ENCODE measurements at places on chromosomes 3 and 15.

DNA sequence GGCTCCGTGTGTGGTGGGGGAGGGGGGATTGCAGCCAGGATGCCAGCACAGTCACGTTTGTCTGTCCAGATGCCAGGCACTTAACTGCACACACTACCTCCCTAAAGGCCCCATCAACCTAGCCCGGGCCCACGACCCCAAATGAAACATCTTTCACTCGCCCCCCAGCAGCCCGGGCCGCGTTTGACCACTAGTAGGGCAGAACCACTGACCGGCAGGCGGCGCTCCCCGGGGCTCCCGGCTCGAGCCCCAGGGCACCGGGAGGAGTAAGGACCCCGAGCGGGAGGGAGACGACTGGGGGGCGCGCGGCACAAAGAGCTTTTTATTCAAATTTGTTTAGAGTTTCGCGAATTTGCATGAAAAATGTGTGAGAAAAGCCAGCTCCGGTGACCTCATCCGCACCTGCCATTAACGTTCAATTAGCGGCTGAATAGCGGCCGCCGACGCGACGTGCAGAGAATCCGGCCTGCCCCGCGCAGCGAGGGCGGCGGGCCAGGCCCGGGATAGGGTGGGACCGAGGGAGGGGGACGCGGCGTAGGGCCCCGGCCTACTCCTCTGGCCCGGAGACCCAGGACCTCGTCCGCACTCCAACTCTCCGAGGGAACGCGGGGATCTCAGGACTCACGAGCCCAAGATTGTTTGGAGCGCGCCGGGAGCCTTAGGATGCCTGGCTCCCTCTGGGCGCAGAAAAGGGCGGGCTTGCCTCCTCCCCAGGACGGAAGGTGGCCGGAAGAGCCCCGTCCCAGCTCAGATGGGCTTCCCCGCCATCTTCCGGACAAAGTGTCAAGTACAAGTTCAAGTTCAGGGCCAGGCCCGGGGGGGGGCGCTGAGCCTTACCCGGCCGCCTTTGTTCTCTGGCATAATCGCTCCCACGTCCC lies 64.9 kb upstream of the POLG start:
- DNase-seq: no peak

DNA sequence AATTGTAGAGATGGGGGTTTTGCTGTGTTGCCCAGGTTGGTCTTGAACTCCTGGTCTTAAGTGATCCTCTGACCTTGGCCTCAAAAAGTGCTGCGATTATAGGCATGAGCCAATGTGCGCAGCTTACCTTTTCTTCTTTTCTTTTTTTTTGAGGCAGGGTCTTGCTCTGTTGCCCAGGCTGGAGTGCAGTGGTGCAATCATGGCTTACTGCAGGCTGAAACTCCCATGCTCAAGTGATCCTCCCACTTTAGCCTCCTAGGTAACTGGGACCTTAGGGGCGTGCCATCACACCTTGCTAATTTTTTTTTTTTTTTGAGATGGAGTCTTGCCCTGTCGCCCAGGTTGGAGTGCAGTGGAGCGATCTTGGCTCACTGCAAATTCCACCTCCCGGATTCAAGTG lies 13.0 kb downstream of the RBM6 start:
- DNase-seq: no peak

DNA sequence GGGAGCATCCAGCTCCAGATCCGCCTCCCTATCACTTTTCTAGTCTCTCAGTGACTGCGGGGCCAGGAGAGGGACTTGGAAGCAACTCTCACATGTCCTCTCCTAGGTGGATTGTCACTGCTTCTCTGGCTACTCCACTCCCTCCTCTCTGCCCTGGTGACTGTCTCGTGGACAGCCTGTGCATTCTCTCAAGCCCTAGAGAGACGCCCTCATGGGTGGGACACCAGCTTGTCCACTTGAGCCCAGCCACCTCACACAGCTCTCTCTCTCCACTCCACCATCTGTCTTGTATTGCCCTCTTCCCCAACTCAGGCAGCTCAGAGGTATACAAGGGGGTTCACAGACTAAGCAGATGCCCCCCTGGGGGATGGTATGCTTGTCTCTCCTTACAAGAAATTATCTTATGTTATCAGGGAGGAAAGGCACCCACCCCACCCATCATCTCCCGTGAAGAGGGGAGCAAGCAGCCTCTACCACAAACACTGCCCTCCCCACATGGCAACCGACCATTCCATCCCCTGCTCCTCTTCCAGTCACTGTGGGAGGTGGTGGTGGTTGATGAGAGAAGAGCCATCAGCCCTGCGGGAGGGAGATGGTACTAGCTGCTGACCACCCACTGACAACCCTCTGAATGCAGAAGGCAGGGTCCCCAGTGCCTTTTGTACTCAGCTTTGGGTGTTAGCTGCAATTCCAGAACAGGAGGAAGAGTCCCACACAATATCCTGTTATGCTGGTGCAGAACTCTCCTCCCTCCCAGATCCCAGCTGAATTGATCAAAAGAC lies 15.5 kb upstream of the LOXL1 start:
- no peak for DNase-seq

DNA sequence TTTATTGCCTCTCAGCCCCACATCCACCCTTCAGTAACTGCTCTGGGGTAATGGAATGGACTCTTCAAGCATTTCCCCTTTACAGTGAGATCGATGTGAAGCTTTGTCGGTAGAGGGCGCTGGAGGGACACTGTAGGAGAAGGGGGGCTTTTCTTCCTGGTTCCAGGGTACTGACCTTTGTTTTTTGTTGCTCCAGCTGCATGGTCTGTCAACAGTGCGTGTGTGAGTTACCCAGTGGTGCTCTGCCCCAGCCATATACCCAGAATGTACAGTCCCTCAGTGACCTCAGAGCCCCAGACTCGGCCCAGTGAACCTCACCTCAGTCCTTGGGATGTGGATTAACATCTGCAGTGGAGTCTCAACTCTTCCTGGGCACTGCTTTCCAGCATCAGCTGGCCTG lies 180.3 kb upstream of the TSC22D2 start:
- DNase-seq: no peak

DNA sequence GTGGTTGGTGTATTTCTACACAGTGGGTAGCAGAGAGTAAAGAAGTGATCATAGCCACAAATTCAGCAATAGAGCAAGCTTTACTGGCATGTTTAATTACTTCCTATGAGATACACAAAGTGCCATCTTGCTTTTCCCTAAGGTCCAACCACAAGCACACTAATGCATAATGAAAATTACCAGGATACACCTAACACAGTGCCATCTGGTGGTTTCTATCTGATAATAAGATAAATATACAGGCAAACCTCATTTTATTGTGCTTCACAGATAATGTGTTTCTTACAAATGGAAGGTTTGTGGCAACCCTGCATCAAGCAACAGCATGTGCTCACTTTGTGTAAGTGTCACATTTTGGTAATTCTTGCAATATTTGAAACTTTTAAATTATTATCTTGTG lies 223.0 kb downstream of the NSUN3 start:
- DNase-seq: no peak

- no peak for DNase-seq
Measured at GRCh38 chr3:88235102-88235501, 85.3 kb downstream of the C3orf38 start.

DNA sequence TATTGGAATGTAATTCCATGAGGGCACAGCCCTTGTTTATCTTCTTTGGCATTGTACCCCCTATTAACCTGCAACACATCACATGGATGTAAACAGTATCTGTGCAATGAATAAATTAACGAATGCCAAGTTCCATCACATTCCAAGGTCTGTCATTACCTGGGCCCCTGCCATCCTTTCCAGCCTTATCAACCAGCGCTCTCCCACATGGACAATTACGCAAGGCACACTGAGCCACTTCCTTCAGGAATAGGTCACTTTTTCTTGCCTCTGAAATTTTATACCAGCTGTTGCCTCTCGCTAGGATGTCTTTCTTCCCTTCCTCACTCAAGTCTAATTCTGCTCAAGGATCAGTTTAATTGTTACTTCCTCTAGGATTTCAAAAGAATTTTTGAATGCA lies 1051.8 kb upstream of the CFAP20DC start:
- DNase-seq: no peak

DNA sequence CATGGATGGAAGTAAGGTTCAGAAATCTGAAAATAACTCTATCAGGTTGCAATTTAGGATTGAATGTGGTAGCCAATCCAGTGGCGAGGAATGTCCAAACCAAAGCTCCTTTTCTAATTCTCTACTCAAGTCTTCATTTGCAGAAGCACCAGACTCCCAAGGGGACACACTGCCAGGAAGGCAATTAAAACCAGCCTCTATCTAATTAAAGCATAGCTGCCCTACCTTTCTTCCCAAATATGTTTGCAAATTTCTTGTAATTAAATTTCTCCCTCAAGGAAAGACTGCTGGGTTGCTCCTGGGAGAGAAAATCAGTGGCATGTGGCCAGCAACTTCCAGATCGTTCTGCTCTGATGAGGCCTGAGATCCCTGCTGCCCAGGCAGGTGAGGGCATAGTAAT lies 153.4 kb upstream of the MCTP2 start:
- DNase-seq: no peak

DNA sequence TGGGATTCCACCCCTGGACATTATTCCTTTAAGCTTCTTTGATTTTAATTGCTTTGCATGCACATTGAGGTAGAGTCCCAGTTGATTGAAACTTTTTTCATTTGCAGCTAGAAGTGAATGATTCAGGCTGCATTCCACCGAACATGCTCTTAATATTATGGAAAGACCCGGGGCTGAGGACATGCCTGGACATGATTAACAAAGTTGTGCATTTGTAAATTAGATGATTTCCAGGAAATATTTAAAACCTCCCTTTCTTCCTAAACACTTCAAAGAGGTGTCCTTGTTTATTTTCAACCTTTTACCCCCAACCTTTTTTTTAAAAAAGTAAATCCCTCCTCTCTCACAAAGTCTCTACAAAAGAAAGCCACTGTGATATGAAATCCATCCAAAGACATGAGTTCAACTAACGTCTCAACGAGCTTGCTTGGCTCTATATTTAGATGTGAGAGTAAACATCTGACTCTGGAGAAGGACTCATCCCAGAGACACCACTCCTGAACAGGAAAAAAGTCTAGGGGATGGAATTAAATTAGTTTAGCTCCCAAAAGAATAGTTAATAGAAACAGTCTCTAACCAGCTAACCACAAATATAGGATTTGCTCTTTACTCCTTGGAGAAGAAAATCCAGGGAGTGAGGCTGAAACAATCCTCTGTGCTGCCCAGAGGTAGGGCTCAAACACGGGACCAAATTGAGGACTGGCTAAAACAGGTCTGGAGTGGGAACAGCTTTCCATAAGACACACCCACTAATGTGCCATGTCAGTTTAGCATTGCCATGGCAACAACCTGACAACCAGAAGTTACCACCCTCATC lies 83.1 kb downstream of the XXYLT1 start:
- no peak for DNase-seq

GRCh38 chr3:101999177-101999779 lies 150.0 kb downstream of the NFKBIZ start:
- DNase-seq: no peak

DNA sequence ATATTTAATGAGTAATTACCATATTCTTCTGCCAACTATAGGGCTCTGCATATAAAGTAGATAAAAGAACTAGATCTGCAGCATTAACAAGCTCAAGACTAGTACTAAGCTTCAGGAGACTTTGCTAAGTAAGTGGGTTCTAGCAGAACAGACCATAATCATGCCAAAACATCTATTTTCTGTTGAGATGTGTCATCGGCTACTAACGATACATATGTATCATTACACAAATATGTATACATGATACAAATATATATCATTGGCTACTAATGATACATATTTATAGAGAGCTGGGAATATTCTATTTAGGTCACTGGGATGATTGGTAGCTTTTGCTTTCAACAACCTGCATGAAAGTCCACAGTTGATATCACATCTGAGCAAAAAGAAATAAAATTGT lies 185.8 kb upstream of the DCBLD2 start:
- no peak for DNase-seq

DNA sequence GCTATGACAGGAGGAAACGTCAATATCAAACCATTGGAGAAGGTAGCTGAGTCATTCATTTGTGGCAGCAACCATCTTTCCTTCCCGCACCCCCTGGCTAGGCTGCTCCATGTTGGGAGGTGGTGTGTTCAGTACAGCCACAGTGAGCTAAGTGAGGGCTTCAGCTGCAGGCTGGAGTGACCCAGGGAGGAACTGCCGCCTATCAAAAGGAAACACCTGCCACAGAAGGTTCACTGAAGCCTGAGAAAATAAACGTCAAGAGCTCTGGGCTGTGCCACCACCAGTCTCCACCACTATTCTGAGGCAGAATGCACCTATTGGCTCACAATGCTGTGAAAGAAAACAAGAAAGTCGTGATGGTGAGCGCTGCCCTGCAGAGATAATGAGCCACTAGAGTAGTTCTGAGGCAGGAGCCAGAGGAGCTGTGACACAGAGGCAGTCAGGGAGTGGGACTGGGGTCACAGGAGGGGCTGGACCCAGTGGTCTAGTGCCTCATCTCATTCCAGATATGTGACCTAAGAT lies 34.8 kb upstream of the CD47 start:
- DNase-seq: no peak

DNA sequence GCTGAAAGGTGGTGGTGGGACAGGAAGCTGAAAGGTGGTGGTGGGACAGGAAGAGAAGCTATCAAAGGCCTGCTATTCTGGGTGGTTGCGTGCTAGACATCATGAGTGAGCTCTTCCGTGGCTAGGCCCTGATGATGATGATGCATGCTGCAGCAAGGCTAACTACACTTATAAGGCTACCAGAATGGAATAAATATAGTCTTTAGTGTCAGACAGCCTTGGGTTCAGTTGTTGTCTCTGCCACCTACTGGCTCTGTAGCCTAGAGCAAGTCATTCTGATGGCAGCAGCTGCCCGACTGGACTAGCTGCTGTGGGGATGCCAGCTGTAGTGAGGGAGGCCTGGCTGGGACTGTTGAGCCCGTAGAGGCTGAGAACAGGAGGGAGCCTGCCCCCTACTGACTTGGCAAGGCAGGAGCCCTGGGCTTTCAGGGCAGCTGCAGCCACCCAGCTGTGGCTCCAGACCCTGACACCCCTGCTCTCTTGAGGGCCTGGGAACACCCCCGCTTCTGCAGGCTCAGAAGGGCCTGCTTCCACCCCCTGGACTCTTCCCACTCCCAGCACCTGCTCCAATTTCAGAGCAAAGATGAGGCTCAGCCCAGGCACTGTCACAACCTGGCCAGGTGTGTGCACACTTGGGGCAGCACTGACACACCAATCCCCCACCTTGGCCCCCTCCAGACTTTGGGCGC lies 21.4 kb upstream of the ZBED2 start:
- DNase-seq: no peak

DNA sequence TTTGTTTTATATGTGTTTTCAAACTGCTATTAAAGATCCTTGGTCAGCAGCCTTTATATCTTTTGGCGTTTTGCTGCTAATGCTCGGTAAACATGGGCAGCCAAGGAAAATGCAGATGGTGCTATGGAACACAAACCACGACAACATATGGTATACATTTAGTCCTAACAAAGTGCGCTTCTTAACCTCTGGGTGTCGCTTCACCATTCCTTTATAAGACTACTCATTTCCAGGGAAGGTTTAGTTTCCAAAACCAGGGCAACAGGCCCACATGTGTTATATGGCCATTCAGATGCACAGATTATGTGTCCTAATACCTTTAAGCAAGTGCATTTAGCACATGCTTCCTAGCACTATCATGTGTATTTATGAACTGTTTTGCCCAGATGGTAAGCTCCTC lies 14.7 kb downstream of the SHOX2 start:
- no peak for DNase-seq

GRCh38 chr15:101149864-101150722 lies 101.8 kb downstream of the CHSY1 start:
- no peak for DNase-seq

All from right lung (tissue), 10 donors.